Esophagus squamous epithelium (tissue), 5 donors: ENCODE measurements at places on chromosomes 6 and 20.

- DNase-seq: no peak
These were observed 8.9 kb upstream of the RAB44 start for GRCh38 chr6:36688739-36689075.

GRCh38 chr6:147742440-147742839, 233.9 kb downstream of the SAMD5 start:
- no peak for DNase-seq

- DNase-seq: no peak
These were observed 218.1 kb downstream of the ERMARD start for GRCh38 chr6:169969372-169970099.

DNA sequence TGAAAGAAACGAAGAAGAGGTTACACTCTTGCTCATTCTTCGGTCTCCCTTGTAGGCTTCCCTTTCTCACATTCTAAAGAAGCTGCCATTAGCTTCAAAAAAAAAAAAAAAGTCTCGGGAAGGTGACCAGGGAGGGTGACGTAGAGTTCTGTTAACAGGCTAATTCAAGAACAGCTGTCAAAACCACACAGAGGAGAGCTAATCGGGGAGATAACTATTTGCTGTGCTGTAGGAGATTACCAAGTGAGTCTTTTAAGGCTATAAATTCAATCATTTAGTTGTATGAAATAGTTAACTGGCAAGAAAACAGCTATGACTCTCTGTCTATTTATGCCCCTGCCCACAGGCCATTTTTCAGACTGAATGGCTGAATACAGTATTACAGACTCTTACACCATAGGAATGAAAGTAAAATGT, 256.8 kb downstream of the SYNE1 start:
- no peak for DNase-seq

DNA sequence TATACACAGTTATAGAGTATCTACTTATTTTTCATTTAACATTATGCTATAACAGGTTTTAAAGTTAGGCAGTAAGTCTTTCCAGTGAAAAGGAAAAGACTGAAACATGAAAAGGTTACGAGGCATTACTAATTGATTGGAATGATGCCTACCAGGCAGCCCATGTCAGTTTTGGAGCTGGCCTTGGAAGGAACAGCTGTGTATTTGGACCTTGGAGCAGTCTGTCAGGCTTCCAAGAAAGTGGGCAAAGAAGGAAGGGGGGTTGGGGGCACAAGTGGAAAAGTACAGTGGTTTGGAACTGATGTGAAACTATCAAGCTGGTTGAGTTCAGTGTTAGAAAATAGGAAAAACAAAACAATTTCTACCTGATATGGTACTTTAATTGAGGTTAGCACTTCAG, 41.7 kb downstream of the SLC16A10 start:
- no peak for DNase-seq

- no peak for DNase-seq
These were observed 5.7 kb upstream of the NHSL1 start for GRCh38 chr6:138504764-138505689.

DNA sequence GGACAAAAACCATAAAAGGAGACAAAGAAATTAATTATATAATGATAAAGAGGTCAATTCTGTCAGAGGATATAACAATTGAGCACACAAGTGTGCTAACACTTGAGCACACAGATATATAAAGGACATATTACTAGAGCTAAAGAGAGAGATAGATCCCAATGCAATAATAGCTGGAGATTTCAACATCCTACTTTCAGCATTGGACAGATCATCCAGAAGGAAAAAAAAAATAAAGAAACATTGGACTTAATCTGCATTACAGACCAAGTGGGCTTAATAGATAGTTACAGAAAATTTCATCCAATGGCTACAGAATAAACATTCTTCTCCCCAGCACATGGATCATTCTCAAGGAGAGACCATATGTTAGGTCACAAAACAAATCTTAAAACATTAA, 9.9 kb downstream of the VNN1 start:
- no peak for DNase-seq

GRCh38 chr6:116030770-116031169, 29.9 kb downstream of the FRK start:
- no peak for DNase-seq

GRCh38 chr6:79997728-79998127, 6.7 kb upstream of the TTK start:
- DNase-seq: no peak

DNA sequence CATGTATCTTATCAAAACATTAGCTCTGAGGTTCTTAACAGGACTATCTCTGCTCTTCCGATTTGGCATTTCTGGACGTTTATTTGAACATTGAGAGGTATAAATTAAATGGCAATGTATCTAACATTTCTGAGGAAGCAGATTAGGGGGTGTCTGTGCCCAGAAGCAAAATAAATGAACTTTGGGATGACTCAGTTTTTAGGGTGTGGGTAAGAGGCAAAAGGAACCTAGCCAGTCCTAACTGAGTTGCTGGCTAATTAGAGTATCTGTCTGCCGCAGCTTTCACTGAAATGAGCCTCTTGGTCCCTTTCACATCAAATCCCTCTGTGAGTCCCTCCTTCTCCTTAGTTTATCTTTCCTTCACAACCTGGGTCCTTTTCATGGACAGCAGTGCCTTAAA, 1.1 kb downstream of the RNF144B start:
- DNase-seq: no peak

- DNase-seq: no peak
These were observed 6.1 kb upstream of the RWDD1 start for GRCh38 chr6:116564921-116565872.

DNA sequence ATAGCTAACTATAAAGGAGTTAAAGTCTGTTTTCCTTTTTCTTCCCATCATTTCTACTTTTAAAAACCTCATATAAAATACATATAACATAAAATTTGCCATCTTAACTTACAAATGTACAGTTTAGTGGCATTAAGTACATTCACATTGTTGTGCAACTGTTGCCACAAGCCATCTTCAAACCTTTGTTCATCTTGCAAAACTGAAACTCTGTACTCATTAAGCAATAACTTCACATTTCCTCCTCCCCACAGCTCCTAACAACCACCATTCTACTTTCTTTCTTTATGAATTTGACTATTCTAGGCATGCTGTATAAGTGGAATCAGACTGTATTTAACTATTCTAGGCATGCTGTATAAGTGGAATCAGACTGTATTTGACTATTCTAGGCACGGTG, 4.5 kb downstream of the CCDC170 start:
- DNase-seq: no peak

DNA sequence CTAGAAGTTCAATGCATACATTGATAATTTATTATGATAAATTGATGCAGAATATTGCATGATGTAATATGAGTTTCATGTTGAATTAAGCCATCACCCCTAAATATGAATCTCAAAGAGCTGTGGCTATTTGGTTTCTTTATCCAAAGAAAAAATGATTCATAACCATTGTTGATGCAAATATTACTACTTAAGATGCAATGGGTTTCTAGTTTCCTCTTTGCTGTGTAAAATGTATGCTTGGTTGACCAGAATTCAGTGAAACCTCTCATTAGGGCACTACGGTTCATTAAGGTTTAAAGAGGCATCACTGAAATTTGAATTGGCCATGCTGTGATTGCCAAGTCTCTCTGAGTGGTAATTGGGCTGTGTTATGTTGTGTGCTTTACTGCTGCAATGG, 492.5 kb upstream of the FLRT3 start:
- no peak for DNase-seq
